ENCODE measurements at places on chromosomes 6 and 20.
A peak's percentile ranks its signal among the peaks of the same experiment; 100 is the strongest.

- DNase-seq, result no peak
These were observed 1153.1 kb upstream of the GJE1 start for GRCh38 chr6:140979642-140980091.

GRCh38 chr20:43046966-43047365, 142.7 kb downstream of the PTPRT start:
- no peak for DNase-seq

DNA sequence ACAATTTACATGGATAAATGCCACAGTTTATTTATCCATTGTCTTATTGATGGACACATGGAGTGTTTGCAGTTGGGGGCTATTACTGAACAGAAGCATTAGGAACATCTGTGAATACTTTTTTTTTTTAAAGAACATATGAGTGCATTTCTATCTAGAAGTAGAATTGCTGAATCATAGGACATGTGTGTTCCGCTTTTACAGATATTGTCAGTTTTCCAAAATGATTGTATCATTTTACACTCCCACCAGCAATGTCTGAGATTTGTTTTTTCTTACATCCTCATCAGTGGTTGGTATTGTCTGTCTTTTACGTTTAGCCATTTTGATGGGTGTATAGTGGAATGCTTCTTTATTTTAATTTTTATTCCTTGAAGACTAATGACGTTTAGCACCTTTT, 42.0 kb upstream of the ASIP start:
- no peak for DNase-seq

DNA sequence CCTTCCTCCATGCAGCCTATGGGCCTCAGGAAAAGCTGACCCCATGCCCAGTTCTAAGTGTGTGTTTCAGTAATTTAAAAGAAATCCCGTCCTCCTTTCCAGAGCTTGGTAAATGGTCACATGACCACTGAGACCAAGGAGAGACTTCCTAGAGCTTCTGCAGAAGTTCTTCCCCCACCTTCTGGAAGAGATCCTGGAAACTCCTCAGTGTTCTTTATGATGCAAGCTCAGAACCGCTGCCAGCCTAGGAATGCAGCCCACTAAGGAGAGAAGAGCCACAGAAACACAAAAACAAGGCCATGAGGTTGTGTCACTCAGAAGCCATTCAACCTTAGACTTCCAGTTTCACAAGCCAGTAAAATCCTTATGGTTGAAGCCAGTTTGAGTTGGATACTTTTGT, 348.4 kb downstream of the TPBG start:
- no peak for DNase-seq

GRCh38 chr20:44796311-44796710, 14.0 kb downstream of the RIMS4 start:
- DNase-seq, result no peak

DNA sequence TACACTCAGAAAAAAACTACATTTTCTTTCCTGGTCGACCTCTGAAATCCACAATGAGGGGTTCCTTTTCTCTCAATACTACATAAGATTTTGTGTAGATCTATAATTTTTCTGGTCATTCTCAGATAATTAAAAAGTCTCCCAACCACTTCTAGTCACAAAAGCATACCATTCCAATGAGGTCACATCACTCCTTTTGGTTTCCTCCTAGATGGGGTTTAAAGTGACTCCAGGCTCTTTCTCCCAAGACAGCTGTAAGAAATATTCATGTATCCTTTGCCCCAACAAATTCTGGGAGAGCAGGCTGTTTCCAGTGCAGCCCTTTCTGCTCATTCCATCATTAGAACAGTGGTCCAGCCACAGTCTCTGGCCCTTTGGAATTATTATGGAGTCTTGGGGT, 43.1 kb upstream of the BEND6 start:
- no peak for DNase-seq

- DNase-seq, result no peak
These were observed 47.5 kb upstream of the JAG1 start for GRCh38 chr20:10721137-10721896.

DNA sequence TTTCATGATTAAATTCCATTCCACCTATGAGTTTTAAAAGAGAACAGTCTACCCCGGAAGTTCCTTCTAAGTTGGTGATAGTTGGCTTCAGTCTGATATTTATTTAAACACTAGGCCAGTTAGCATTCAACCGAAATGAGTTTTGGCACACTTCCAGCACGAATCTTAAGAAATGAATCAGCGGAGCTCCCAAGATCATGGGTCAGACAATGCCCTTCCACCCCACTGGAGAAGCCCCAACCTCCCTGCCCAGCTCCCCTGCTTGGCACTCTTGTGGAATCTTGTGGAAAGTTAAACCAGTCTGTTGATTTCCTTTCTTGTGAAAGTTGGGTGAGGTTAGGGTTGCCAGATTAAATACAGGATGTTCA, 64.3 kb downstream of the MKKS start:
- no peak for DNase-seq

DNA sequence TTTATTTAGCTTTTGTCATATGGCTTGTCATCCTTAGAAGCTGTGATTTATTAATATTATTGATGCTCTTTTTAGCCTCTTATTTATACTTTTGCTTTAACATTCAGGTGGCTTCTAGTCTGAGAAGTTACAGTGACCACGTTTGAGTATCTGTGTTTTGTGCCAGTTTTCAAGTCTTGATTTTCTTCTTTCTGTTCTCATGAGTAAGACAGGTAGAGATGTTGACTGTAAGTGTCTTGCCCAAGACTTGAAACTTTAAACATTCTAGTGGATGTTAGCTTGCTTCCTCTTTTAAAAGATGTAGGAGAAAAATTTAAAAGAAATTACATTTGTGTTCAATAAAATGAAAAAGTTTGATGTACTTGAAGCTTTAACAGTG, 122.6 kb downstream of the LRRC1 start:
- DNase-seq, result no peak

DNA sequence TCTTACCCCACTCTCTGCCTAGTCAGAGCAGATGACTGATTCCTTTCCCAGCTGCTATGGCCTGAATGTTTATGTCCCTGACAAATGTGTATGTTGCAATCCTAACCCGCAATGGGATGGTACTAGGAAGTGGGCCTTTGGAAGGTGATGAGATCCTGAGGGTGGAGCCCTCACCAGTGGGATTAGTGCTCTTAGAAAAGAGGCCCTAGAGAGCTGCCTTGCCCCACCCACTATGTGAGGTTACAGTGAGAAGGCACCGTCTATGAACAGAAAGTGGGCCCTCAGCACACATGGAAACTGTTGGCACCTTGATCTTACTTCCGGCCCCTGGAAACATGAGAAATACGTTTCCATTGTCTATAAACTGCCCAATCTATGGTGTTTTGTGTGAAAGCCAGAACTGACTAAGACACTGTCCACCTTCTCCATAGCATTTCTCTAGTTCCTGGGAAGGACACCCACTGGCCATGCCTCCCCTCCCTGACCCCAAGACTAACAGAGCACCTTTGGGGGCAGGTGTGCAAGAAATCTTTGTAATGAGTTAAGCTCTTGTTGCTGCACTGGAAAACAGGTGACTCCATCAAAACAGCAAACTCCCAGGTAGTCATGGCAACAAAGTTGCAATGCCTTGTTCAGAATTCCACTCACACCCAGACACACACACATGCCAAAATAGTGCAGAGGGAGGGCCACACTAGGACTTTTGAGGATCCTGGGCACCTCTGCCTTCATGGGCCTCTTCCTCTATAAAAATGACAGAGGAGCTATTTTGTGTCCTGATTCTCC, 16.2 kb downstream of the GABRR2 start:
- no peak for DNase-seq

DNA sequence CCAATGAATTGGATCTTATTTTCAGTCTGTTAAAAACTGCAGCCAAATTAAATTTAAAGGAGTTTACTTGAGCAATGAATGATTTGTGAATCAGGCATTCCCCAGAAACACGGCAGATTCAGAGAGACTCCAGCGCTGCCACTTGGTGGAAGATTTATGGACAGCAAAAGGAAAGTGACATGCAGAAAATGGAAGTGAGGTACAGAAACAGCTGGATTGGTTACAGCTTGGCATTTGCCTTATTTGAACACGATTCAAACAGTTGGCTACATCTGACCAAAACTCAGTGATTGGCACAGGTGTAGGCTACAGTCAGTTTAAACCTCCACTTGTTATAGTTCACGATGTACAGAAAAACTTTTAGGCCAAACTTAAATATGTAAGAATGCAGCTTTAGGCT, 257.6 kb upstream of the IMPG1 start:
- DNase-seq, result no peak

DNA sequence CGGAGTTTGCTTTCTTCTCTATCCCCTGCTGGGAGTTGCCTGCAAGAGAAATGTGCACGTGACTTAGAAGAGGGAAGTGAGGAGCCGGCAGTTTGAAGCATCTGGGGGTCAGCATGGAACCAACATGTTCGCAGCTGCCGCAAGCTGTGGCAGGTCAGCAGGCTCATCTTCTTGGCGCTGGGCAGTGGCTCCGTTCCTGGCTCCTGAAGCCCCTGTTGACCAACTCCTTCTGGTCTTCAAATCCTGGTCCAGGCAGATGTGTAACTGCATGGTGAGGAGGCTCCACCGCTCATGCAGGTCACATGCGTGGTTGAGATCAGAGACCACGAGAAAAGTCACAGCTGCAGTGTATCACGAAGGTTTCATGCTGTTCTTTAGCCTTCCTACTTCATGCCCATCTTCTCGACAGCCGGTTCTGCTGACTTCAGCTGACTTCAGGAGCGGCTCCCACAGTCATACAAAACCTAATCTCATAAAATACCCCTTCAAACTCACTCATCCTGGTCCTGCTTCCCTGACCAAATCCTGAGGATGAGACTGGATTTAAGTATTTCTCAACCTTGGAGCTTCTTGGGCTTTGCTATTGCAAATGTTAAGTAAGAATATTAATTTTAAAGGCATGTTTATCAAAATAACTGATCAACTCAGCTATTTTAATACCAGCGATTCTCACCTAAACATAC, 44.9 kb upstream of the BCAS1 start:
- DNase-seq, result no peak

GRCh38 chr6:49636713-49637349, at the start of gene RHAG:
Gene RHAG, minus strand, starts transcription at chr6:49636839. Its CDS starts 27 bp downstream, at chr6:49636812.
- no peak for DNase-seq

- DNase-seq, result no peak
These were observed 267.4 kb upstream of the CDH4 start for GRCh38 chr20:60984666-60985065.

DNA sequence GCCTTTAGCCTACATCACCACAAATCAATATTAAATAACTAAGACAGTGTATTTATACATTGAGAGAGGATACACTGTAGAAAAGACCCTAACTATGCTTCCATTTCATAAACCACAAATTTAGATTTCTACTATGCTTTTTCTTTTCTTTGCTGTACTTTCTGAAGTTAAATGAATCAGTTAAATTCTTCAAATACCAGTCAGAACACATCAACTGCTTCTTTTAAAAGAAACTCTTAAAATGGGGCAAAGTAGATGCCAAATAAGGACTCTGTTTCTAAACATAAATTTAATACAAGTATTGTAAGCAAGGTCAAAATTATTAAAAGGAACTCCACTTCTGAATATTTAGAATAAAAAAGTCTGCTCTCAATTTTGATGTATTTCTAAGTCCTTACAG, 76.9 kb downstream of the GMDS start:
- DNase-seq, result no peak

DNA sequence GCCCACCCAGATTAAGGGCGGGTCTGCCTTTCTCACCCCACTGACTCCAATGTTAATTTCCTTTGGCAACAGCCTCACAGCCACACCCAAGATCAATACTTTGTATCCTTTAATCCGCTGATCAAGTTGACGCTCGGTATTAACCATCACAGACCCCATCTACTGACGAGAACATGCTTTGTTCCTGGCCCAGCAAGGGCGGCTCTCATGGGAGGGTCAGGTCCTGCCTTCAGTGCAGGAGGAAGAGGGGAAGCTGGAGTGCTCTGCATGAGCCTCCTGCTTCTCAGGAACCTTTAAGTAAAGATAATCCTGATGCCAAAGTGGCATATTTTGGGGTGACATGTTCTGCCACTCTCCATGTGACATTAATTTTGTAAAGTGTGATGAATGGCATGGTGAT, 8.3 kb downstream of the KIF25 start:
- no peak for DNase-seq

- DNase-seq, result no peak
These were observed 75.2 kb downstream of the RAMACL start for GRCh38 chr6:166511316-166511715.

DNA sequence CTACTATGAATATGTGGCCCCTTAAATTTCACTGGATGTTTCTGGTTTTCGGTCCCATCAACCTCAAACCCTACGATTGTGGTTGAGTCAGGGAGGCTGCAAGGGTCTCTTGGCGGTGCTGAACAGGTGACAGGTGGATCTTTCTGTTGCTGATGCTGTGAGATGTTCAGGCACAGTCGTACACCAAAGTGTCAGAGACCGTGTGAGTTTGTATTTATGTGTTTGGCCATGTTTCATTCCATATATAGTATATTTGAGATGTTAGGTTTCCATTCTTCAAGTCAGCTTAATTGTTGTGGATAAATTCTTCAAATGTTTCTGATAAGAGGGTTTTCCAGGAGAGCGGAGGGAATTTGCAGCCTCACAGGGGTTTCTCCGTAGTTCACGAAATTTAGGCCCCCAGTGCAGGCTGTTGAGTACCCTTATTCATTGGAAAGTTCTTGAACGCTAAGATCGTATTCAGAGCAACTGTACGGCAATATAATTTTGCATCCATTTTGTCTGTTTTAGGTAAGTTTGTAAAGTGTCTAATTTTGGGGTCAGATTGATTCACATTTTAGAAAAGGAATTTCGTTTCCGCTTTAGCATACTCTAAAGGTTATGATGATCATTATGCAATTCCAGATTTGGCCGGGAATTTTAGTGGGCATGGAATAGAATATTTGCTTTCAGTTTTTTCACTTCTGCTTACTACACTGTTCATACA, 1.2 kb downstream of the TAB2 start:
- no peak for DNase-seq

DNA sequence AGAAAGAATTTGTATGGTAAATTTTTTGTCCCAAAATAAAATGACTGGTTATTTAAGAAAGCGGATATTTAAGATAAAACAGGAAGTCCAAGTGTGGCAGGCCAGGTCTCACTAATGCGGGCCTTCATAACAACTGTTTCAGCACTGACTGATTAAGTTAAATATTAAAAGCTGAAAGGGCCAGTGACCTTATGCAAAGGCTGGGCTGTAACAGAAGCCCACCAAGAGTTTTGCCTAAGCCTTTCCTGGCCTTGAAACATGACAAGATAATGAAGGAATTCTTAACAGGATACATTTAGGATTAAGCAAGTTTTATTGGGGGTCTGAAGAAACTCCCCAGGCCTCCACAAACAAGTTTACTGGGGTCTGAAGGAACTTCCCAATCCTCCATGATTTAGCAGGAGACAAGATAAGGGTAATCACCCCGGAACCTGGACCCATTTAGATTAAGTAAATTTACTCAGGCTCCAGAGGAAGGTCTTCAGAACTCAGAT, 36.3 kb downstream of the ZNF133 start:
- no peak for DNase-seq

GRCh38 chr6:31083742-31084354, 28.5 kb downstream of the C6orf15 start:
- DNase-seq, result peak; percentile 57
